ENCODE measurements at places on chromosomes 1 and 21.
A peak's percentile ranks its signal among the peaks of the same experiment; 100 is the strongest.

DNA sequence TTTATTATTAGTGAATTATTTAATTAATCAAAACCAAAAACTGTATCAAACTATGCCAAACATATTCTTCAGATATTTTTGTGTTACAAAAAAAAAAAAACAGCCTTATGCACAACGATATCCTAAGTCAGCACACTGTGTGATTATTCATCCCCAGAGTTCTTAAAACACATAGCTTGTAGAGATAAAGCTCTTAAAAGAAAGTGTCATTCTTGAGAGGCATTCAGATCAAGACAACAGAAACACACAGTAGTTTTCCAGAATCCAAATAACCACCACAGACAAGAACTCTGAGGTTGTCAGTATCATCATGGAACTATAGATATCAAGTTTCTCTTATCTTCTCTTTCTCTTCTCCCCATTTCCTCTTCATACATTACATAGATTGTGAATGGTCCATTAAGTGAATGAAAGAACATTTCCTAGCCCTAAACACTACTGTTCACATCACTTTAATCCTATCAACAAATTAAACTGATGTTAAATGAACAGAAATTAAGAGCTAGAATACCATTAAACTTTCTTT is 13.5 kb downstream of the ZZZ3 start:
- no peak for DNase-seq

DNA sequence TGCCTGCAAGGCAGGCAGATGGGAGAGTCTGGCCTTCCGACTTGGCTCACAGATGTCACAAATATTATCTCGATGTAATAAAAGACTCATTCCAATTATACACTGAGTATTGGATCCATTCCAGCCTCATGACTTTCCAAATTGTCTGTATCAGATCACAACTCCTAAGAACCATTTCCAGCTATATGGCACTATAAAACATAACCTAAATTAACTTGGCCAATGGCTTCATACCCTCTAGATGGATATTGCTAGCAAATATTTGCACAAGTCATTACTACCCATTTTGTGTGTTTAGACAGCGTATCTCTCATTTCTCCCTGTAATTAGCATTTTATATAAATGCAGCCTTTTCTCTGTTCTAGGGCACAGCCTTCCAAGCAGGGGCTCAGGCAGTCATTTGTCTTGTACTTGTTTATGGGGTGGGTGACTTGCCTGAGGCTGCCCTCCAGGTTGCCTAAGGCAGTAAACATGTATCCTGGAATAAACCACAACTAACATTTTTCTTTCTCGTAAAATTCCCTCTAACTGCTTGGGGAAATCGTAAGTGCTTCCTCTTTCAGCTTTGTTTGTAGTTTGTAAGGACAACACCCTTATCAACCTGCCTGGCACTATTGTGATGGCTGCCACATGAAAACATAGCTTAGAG is 70.6 kb upstream of the KCNJ6 start:
- DNase-seq = peak; percentile 10

GRCh38 chr1:214709241-214709640 is 106.2 kb downstream of the CENPF start:
- no peak for DNase-seq

DNA sequence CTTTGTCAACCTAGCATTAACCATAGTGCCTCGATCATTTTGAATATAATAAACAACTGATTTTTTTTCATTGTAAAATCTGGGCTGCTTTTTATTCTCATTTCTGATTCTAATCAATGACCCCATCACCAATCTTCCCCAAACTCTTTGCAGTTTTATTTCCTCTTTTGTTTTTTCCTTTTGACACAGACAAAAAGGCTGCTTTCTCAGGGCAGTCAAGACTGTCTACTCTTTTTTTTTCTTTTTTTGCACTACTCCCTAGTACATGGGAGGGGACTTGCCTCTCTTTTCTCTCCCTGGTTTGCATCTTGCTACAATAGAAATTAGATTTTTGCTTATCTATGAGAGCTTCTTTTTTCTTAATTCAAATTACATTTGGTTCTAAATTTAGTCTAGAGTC is 987.9 kb downstream of the ADGRL2 start:
- no peak for DNase-seq

DNA sequence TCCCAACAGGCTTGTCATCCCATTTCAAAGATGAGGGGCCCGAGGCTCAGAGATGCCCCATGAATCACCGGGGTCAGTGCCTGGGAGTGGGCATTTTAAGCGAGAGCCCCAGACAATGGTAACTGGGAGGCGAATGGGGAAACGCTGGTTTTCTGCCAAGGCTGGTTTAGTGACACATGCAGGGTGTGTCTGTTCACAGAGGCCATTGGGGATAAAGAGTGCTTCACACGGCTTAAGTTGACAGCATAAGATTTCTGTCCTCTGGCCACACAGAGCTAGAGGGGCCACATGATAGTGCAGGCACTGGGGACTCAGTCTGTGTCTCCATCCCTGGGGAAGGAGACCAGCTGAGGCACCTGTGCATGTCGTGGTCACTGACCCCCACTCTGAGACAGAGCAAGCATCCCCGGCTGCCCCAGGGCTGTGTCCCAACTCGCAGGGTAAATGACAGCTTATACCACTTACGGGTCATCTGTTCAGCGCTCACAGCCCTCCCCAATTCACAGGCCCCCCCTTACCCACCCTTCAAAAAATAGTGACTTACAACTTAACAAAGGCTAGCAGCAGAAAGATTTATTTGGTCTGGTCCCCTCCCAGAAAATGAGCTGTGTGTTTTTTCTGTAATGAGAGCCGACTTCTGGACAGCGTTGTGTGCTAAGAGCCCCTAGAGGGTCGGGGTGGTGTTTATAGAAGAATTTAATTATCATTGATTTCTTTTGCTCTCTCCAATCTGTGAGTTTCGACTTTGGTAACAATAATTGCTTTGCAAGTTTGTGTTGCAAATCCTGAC is 34.9 kb upstream of the ARHGEF16 start:
- DNase-seq = no peak

GRCh38 chr21:38979271-38980121 is 173.8 kb downstream of the ETS2 start:
- no peak for DNase-seq

DNA sequence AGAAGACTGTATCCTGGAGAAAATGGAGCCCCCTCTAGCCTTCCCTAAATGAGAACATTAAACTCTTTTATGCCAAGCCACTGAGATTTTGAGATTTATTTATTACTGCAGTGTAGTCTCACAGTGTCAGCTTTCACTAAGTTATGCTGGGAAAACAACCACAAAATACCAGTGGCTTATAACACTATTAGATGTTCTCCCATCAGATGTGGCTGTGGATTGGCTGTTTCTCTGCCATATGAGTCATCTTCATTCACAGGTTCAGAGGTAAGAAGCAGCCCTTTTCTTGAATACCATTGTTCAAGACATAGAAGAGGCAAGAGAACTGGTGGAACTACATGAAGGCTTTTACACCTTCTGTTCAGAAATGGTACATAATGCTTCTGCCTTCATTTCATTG is 32.1 kb upstream of the ST6GALNAC5 start:
- no peak for DNase-seq

DNA sequence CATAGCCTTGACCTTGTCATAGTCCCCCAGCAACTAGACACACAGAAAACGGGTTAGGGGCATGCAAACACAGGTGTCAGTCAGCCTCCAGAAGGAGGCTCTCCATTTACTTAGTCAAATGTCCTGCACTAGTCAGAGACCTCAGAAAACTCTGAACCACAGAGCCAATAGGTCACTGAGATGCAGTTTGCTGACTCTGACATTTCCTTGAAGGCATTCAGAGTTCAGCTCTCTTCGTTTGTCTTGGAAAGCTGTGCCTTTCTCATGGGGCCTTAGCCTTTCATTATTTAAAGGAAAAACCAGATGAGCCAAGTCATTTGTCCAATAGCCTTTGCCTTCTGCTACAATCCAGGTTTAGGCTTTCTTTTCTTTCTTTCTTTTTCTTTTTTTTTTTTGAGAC is 3.5 kb downstream of the OLFML2B start:
- DNase-seq = no peak

DNA sequence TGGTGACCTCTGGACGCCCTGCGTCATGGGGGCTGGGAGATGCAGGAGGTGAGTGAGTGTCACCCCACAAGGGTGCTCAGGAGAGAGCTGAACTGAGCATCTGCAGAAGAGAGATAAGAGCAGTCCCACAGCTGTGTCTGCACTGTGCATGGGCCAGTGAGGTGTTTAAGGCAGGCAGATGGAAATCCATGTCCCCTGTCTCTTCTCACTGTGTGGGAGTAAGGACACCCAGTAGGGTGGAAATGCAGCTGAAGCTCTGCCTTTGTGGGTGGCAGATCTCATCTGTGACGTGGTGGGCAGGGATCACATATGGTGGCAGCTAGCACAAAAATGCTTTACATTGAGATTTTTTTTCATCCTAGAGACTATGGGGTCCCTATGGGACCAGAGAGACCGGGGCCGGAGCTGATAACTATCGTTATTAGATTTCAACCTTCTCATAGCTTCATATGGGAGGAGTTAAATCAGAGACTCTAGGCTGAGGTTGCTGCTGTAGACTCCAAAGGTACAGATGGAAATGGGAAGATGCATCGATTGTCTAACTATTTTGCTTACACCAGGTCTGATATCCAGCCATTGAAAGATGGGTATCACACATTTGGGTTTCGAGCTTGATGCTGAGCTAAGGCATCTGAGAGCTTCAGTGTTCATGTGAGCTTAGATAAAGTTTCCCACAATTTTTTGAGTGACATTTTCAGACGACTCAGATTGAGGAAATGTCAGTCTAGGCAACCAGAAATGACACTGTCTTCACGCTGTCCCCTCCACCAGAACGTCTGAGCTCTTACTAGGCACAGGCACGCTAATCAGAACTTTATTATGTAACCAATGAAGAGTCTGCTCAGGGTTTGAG is 65.3 kb upstream of the PSEN2 start:
- DNase-seq = no peak

DNA sequence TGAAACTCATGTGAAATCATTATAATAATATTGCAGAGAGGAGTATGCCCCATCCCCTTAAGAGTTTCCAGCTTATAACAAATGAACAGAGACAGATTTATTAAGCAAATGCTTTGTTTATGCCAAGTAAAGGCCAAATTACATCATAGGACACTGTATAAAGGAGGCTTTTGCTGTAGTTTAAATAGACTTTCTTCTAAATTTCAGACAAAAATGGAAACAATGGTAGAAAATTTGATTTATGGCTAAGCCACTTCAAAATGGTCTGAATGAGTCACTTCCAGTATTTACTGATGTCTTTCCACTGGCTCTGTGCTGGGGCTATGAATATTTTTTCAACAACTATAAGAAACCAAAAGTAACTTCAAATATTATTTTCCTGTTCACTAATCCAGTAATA is 81.1 kb upstream of the ST6GALNAC5 start:
- DNase-seq = peak; percentile 50

DNA sequence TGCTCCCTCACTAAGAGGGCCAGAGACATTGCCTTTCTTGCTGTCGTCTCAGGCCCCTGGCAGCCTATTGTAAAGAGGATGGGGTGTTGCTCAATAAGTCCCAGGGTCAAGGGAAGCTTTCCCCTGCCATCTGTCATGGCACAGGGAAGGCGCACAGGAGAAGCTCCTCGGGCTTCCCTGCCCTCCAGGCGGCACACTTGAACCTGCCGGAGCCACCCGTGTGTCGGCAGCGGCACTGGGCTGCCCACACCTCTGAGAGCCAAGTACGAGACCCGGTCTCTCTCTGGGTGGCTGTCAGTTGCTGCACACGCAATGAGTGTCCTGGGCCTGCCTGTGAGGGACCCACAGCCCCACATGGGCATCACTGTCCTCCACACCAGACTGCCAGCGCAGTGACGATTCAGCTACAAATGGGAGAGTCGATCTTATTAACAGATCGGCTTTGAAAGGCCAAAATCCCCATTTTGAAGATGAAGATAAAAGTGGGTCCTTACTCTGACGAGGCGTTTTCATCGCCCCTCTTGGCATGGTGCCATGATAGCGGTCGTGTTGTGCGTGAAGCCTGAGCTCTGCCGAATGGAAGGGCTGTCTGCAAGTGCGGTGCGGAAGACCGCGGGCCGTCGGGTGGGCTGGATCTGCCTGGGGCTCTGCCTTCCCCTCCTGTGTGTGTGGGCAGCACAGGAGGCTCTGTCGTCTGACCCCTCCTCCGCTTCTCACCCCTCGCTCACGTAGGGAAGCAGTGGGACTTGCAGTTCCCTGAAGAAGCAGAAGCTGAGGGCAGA is 29.2 kb upstream of the PDXK start:
- no peak for DNase-seq

DNA sequence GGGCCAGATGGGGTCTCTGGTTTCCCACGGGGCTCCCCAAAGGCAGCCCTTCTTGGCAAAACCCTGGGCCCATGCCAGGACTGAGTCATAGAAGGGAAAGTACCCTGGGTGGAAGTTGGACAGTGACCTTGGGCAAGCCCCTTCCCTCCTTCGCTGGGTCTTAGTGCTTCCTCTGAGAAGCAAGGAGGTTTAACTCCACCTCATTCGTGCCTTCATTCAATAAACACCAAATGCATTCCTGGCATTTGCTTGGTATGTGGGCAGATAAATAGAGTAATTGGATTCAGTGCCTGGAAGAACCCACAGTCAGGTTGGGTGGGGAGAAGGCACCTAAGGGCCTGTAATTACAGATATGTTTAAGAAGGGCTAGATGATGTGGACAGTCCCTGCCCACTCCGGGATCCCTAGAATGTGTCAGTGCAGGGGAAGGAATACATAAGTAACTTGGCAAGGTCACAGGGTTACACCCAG is 36.3 kb upstream of the CITED4 start:
- DNase-seq = peak; percentile 40

GRCh38 chr1:177849130-177849529 is 120.7 kb downstream of the SEC16B start:
- DNase-seq = no peak

DNA sequence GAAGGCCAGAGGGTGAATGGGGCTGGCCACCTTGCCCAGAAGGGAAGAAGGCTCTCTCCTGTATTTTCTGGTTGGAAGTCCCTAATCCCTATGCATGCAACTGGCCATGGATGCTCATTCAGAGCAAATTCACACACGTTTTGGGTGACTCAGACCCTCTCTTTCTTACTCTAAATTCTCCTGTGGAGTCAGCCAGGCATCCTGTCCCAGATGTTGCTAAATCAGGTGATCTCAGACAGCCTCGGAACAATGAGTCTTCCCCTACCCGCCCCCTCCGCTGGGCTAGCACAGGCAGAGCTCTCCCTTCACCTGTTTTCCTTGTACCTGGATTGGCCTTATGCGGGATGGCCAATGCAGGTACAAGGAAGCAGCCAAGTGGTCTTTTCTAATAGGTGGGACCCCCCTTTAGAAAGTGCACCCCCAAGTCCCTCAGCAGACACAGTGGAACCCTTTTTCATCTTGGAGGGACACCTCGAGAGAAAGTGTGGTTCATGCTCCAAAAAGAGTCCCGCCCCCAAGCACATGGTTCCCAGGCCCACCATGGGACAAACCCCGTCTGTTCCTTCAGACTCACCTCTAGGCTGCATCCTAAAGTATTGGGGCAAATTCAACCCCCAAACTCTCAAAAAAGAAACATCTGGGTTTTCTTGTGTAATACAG is 8.6 kb downstream of the S100A6 start:
- DNase-seq = no peak

DNA sequence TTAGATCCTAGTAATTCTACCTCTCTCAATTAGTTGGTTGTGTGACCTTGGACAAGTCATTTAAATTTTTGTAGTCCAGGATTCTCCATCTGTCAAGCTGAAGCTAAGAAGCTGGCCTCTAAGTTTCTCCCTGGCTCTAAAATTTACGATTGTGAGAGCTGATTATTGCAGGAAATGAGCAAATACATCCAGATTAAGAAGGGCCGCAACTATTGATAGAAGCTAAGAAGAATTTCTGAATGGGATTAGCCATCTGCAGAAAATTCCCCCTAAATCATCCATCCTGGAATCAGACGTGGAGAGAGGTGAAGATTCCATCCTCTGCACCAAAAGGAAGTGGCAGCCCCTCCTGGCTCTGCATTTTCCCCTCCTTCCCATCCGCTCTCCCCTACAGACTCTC is 55.0 kb downstream of the HIVEP3 start:
- DNase-seq = no peak

- no peak for DNase-seq
These were observed 32.3 kb upstream of the PRELP start for GRCh38 chr1:203443296-203443695.
